ENCODE measurements at places on chromosomes 7 and 10.

DNA sequence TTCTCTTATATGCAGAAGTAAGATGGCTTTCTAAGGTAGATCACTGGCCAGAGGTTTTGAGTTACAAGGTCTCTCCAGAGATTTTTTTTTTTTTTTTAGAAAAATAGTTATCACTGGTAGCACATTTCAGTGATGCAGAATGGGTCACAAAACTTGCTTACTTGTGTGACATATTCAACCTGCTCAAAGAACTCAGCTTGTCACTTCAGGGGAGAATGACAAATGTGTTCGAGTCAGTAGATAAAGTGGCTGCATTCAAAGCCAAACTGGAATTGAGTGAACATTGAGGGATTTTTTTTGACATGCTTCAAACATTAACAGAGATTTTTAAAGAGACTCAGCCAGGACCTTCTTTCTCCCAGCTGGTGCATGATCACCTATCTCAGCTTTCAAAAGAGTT, 33.4 kb downstream of the PHTF2 start:
- H3K36me3 ChIP-seq, result no peaks in the 10 kb centered on the region
- no peak overlapping the region for H3K4me3 ChIP-seq
- no peak overlapping the region for H3K27ac ChIP-seq
- no peaks in the 10 kb centered on the region for H3K27me3 ChIP-seq
- DNase-seq, result no peak
- H3K4me1 ChIP-seq, result no peaks in the 10 kb centered on the region

DNA sequence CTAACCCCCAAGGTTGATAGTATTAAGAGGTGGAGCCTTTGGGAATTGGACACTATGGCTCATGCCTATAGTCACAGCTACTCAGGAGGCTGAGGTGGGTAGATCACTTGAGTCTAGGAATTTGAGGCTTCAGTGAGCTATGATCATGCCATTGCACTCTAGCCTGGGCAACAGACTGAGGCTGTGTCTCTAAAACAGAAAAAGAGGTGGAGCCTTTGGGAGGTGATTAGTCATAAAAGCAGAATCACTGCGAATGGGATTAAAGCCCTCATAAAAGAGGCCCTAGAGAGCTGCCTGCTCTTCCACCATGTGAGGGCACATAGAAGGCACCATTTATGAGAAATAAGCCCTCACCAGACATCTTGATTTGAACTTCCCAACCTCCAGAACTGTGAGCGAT, 81.9 kb downstream of the SKAP2 start:
- no peak overlapping the region for H3K4me3 ChIP-seq
- no peak for DNase-seq
- no peaks in the 10 kb centered on the region for H3K36me3 ChIP-seq
- H3K27me3 ChIP-seq, result no peaks in the 10 kb centered on the region
- H3K27ac ChIP-seq, result no peak overlapping the region

- no peaks in the 10 kb centered on the region for H3K36me3 ChIP-seq
- no peak for DNase-seq
- no peak overlapping the region for H3K27ac ChIP-seq
- peaks cover 7% of the 10 kb centered on the region for H3K4me1 ChIP-seq
These were observed 69.3 kb downstream of the ETV1 start for GRCh38 chr7:13920053-13920697.

DNA sequence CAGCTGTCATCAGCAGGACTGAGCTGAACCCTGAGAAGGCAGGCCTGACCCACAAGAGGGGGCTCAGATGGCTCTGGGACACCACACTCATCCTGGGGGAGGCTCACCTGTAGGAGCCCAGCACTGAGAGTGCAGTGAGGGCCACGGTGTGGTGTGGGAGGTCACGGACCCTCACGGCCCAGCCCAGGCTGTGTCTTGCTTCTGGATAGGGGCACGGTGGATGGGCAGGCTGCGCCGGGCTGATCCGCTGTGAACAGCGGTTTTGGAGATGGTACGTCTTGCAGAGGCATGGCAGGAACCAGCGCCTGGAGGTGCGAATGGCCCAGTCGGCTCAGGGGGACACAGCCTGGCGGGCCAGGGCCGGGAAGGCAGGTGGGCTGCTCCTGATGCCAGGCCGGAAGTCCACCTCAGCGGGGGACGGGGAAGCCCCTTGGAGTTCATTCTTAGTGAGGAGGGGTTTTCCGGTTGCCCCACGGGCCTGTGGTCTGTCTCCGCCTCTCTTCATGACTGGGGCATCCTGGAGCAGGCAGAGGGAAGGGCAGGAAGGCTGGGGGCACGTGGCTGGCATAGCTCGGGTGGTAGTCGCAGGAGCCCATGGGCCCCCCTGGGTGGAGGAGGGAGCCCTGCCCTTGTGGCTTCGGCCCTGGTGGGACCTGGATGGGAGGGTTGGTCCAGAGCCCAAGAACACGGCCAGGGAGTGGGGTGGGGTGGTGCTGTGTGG, 112.5 kb downstream of the UNCX start:
- H3K27ac ChIP-seq, result no peak overlapping the region
- H3K4me1 ChIP-seq, result no peaks in the 10 kb centered on the region
- no peak overlapping the region for H3K4me3 ChIP-seq
- H3K27me3 ChIP-seq, result no peaks in the 10 kb centered on the region
- H3K36me3 ChIP-seq, result no peaks in the 10 kb centered on the region
- DNase-seq, result no peak

Data from H1 (cell line).